Colonic mucosa (tissue), 4 donors: ENCODE measurements at places on chromosomes 4 and X.

DNA sequence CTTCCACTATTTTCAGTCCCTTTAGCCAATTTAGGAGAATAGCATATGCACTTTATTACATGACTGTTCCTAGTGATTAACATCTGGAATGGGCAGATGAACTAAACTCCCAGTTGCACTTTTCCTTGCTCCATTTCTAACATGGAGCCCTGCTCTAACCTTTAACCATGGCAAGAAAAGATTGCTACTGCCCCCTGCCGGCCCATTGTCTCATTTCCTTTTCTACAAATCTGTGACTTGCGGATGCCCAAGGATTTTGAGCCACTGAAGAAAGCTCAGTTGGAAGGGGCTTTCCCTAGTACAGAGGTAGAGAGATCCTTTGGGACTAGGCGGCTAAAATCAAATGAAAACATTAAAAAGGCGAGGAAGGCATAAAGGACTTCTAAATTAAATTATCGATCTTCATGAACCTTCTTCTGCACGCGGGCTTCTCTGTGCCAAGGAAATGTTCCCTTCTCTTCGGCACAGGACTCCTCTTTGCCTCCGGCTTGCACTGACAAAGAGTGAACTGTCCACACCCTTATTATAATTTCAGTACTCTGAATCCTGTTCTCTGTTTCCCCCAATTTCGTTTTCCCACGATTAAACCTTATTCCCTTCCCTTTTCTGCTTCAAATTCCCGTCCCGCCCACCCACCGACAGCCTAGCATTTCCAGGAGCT, 577 bp upstream of the GLRA2 start:
- DNase-seq = peak; percentile 87

DNA sequence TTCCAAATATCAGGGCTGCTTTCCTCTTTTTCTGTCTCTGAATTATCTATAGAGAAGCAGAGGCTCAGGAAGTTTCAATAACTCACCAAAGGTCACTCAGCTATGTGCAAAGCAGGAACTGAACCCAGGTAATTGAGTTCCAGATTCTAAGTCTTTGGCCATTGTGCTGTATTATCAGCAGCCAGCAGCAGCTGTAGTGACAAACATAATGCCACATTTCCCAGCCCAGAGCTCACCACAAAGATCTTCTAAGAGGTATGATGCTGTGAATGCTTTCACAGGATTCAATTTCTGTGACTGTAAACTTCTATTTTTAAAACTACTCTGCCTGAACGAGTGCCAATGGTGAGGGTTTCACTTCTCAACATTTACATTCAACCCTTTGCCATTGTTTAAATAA, 56.4 kb downstream of the SPOCK3 start:
- DNase-seq = no peak

- no peak for DNase-seq
Measured at GRCh38 chr4:26609868-26610267, 26.0 kb downstream of the TBC1D19 start.

- no peak for DNase-seq
Measured at GRCh38 chr4:9943761-9944160, 77.5 kb downstream of the SLC2A9 start.

GRCh38 chr4:102168580-102168979, 176.7 kb downstream of the SLC39A8 start:
- DNase-seq = no peak

GRCh38 chr4:84875636-84876371, 90.7 kb downstream of the WDFY3 start:
- DNase-seq = no peak

- no peak for DNase-seq
Measured at GRCh38 chr4:109191216-109191615, 111.2 kb downstream of the COL25A1 start.

DNA sequence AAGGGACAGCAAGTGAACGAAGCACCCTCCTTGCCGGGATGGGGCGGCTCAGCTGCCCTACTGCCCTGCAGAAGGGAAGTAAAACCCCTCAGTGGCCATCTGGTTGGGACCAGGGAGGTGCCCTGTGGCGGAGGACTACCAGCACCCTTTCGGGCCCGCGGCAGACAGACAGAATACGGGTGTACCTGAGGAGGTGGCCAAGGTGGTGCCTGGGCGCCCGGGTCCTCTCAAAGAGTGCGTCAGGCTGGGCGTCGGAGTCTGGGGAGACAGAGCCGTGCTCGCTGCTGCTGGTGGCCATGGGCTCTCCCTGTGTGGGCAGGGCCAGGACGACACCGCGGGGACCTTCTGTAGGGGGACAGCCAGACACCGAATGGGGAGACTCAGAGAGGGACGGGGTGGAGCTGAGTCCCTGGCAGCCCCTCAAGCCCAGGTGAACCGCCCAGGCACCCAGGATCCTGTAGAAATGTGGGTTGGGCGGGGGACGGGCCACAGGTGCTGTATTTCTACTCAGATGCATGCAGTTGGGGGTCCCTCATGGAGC, 29.7 kb downstream of the PDHA1 start:
- DNase-seq = no peak

- peak; percentile 64 for DNase-seq
Measured at GRCh38 chrX:103356130-103356798, at the start of gene TCEAL9. TCEAL9 (plus strand) TSS chrX:103356506; CDS start chrX:103357685, 1,179 bp downstream.

DNA sequence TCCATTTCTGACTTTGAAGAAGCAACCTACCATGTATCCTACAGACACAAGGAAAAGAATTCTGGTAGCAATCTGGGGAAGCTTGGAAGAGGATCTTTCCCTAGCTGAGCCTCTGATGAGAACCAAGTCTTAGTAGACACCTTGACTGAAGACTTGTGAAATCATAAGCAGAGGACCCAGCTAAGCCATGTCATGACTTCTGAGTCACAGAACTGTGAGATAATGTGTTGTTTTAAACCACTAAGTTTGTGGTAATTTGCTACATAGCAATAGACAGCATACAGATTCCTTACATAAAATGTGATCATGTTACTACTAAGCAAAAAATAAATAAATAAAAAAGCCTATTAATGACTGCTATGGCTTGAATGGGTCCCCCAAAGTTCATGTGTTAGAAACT, 71.3 kb upstream of the ANKRD50 start:
- no peak for DNase-seq

- no peak for DNase-seq
Measured at GRCh38 chrX:100969408-100969807, at the start of gene ARL13A. ARL13A (plus strand) TSS chrX:100969708; CDS start chrX:100973690, 3,982 bp downstream.

- no peak for DNase-seq
Measured at GRCh38 chr4:43362875-43363636, 470.5 kb downstream of the GRXCR1 start.

DNA sequence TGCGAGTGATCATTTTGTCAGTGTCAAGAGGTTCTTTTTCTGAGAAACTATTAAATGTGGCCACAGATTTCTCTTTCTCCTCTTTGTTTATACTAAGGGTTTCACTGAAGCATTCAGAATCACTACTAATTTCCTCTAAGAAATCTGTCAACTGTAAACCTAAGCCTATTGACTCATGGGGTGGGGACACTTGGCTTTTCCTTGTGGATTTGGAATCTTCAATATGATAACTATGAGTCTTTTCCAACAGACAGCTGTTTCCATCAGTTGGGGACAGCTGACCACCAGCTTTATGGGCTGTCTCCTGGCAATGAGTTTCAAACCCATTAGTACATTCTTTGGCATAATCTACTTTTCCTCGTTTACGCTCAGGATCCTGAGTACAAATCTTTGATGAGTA, 13.8 kb downstream of the PGRMC1 start:
- DNase-seq = no peak

GRCh38 chr4:7020290-7020689, 22.9 kb upstream of the TADA2B start:
- no peak for DNase-seq

DNA sequence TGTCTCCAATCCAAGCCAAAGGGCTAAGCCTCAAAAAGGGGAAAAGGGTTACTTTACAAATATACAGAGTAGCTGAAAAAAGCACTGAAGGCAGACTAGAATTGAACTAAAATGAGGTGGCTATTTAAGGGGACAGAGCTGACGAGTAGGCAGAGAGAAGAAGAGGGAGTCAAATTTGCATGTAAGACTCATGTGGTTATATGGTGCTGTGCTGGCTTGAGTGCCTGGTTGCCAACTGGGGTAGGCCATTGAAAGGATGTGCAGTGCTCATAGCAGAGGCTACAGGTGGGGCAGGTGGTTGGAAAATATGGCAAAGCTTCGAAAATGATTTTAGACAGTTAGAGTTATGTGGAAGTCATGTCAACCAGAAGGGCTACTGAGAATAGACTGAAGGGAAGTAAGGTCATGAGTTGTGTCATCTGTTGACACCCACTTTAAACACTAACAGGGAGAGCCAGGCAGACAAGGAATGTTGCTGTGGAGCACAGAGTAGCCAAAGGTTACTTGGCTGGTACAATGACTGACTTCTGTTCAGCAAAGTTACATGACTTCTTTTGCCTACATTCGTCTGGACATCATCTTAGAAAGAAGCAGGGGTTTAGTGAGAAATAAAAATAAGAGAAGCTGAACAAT, 1210.4 kb downstream of the ADGRL3 start:
- no peak for DNase-seq

- DNase-seq = no peak
Measured at GRCh38 chrX:2409796-2410195, 91.0 kb downstream of the DHRSX start.
